ENCODE measurements at places on chromosomes 7 and 10.

GRCh38 chr7:87608431-87608830 is 7.7 kb upstream of the ABCB1 start:
- H3K4me1 ChIP-seq = no peaks in the 10 kb centered on the region
- no peak for DNase-seq
- H3K4me3 ChIP-seq = no peak overlapping the region
- H3K36me3 ChIP-seq = no peaks in the 10 kb centered on the region
- H3K27ac ChIP-seq = no peak overlapping the region

DNA sequence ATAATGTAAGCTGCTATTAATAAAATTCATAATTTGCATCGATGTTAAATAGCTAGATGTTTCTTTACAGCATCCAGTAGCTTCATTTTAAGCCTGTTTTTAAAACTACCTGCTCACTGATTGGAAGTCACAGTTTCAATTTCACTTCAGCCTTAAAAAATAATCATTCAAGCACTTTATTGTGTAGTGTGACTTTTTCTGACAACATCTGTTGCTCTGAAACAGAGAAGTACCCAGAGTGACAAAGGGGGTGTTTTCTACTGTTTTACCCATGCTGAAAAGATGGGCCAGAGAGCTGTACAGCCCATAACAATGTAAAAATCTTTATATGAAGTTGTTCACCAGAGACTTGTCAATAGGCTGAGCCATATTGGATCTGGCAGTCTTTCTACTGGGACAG is 437.2 kb downstream of the MDFIC start:
- no peaks in the 10 kb centered on the region for H3K27me3 ChIP-seq
- no peak overlapping the region for H3K4me3 ChIP-seq
- no peak for DNase-seq
- H3K27ac ChIP-seq = no peak overlapping the region

- no peaks in the 10 kb centered on the region for H3K27me3 ChIP-seq
- H3K27ac ChIP-seq = no peak overlapping the region
- no peaks in the 10 kb centered on the region for H3K4me1 ChIP-seq
- H3K4me3 ChIP-seq = no peak overlapping the region
Observed at GRCh38 chr10:74949034-74949832, 122.8 kb downstream of the KAT6B start.

DNA sequence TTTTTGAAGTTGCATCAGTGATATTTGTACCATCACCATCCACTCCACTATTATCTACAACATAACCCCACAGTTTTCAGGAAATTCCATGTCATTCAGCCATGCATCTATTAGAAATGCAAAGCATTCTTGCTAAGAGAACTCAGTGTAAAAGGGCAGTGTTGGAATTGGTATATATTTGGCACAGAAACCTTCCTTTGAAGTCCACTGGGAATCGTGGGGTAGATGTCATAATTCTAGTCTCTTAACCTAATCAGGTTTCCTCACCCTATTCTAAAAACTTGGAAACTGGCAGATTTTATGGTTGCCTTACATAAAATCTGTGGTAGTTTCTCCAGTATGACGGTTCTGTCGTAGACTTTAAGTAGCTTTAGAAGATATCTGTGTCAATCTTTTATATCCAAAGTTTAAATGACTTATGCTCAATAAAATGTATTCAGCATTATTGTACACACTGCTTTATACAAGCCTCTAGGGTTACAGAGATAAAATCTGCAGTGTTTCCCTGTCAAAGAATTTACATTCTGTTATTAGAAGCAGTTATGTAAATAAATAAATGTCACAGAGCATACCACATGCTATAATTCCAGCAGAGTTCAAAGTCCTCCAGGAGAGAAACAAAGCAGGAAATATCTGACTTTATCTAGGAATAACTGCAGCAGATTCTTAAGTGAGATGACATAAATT is 704.4 kb upstream of the CELF2 start:
- no peak overlapping the region for H3K27ac ChIP-seq
- no peaks in the 10 kb centered on the region for H3K36me3 ChIP-seq
- H3K4me1 ChIP-seq = no peaks in the 10 kb centered on the region
- H3K4me3 ChIP-seq = no peak overlapping the region

GRCh38 chr10:33164060-33164709 is 170.3 kb downstream of the NRP1 start:
- no peak overlapping the region for H3K4me3 ChIP-seq
- no peak overlapping the region for H3K27ac ChIP-seq
- no peaks in the 10 kb centered on the region for H3K27me3 ChIP-seq
- no peaks in the 10 kb centered on the region for H3K36me3 ChIP-seq
- peaks cover 3% of the 10 kb centered on the region for H3K4me1 ChIP-seq

DNA sequence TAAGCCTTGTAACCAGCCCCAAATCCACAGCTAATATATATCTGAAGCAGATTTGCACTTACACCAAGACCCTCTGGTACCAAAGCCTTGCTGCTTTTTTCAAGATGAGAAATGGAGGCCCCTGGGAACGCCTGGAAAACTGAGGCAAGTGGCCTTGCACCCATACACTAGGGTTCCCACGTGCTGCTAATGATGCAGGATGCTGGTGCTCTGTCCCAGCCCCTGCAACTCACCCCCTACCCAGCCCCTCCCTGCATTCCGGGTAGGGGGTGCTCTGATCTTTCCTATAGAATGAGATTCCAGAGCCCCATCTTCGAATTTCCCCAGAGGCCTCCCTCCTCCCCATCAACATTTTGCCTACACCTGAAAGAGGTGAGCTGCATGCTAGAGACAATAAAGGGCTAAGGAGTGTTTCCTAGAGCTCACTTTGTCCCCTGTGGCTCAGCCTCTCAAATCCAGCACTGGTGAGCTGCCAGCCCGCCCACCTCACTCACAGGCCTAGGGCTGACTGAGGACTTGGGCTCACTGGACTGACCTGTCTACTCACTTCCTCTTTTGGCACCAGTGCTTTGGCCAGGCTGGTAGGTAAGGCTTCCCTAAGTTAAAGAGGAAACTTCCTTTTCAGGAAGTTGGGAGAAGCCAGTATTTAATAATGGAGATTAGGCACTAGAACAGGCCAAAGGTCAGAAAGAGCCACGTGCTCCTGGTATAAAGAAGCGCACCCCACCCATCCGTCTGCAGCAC is 9.8 kb downstream of the RBP4 start:
- H3K27ac ChIP-seq = no peak overlapping the region
- H3K4me1 ChIP-seq = no peaks in the 10 kb centered on the region
- H3K27me3 ChIP-seq = no peaks in the 10 kb centered on the region
- H3K36me3 ChIP-seq = no peaks in the 10 kb centered on the region
- no peak overlapping the region for H3K4me3 ChIP-seq
- no peak for DNase-seq

- no peak for DNase-seq
- H3K36me3 ChIP-seq = no peaks in the 10 kb centered on the region
- H3K4me1 ChIP-seq = peaks cover 29% of the 10 kb centered on the region
- H3K4me3 ChIP-seq = peak overlapping the region; percentile 97
Observed at GRCh38 chr10:92291616-92291865, 574 bp downstream of the MARCHF5 start.

DNA sequence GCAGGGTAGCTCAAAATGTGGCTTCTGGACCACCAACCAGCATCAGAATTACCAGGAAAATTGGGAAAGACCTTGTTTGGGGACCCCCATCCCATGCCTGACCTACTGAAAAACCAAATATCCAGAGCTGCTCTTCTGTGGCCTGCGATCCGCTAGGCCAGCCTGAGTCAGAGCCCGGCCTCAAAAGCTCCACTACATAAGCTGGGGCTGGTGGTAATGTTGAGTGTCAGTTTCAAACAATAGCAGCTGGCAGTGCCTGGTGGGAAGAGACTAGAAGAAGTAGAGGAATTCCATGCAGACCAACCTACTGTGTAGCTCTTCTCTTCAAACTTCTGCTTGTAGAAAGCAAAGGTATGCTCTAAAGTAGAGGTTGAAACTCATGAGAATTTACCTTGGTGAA is 52.0 kb downstream of the KLRG2 start:
- no peak overlapping the region for H3K27ac ChIP-seq
- no peak overlapping the region for H3K4me3 ChIP-seq
- peaks cover 7% of the 10 kb centered on the region for H3K36me3 ChIP-seq
- peaks cover 8% of the 10 kb centered on the region for H3K4me1 ChIP-seq

- H3K4me3 ChIP-seq = no peak overlapping the region
- no peak for DNase-seq
- H3K36me3 ChIP-seq = no peaks in the 10 kb centered on the region
- H3K4me1 ChIP-seq = no peaks in the 10 kb centered on the region
- H3K27ac ChIP-seq = no peak overlapping the region
Observed at GRCh38 chr7:21086688-21087087, 300.0 kb upstream of the SP8 start.

GRCh38 chr10:25753776-25754175 is 180.3 kb upstream of the MYO3A start:
- H3K36me3 ChIP-seq = no peaks in the 10 kb centered on the region
- DNase-seq = no peak
- H3K4me3 ChIP-seq = no peak overlapping the region

DNA sequence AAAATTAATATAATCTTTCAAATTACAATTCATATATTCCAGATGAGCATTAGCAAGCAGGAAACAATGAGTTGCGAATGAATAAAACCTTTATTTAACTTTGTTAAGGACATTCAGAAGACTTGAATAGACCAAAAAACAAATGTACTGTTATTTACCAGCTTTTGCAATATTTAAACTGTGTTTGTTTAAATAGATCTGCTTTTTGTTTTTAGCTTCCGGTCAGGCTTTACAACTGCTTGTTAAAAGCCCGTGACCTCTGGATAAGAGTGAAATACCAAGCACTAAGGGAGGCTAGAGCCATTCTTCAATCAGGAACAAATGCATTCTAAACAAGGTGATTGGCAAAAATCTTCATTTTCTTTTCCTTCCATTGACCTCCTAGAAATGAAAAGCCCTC is 184.9 kb upstream of the GNAI1 start:
- H3K36me3 ChIP-seq = no peaks in the 10 kb centered on the region
- no peak overlapping the region for H3K27ac ChIP-seq
- no peaks in the 10 kb centered on the region for H3K4me1 ChIP-seq
- no peaks in the 10 kb centered on the region for H3K27me3 ChIP-seq
- H3K4me3 ChIP-seq = no peak overlapping the region

- no peaks in the 10 kb centered on the region for H3K27me3 ChIP-seq
- no peak for DNase-seq
- H3K4me3 ChIP-seq = no peak overlapping the region
- no peaks in the 10 kb centered on the region for H3K36me3 ChIP-seq
- H3K27ac ChIP-seq = no peak overlapping the region
- H3K4me1 ChIP-seq = peaks cover 7% of the 10 kb centered on the region
Observed at GRCh38 chr10:132064771-132065437, 842 bp upstream of the JAKMIP3 start.

GRCh38 chr10:60293581-60294175 is 96.0 kb downstream of the ANK3 start:
- H3K27ac ChIP-seq = no peak overlapping the region
- H3K36me3 ChIP-seq = no peaks in the 10 kb centered on the region
- no peaks in the 10 kb centered on the region for H3K4me1 ChIP-seq
- DNase-seq = no peak
- H3K4me3 ChIP-seq = no peak overlapping the region

DNA sequence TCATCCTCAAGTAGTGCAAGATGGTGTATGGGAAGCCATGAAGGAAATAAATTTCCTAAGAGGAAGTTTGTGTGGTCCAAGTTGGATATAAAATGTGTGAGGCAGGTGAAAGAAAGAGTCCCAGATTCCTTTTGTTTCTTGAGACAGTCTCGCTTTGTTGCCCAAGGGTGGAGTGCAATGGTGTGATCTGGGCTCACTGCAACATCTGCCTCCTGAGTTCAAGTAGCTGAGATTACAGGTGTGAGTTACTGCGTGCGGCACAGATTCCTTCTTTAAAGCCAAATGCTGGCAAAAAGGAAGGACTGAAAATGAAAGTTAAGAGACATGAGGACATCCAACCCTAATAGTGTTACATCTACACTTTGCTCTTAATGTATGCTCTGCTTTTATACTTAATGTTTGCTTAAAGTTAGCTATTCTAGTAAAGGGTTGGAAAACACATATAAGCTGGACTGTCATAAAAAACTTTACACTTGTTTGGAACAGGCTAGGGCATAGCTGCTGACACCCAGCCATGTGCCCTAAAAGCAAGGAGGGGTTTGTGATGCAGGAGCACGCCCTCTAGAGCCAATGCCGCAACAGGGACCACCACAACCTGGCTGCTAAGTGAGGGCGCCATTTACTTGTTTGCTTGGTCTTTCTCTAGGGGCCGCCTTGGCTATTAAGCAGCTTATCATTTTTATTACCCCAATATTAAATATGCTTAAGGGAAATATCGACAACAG is 34.5 kb downstream of the CLEC2L start:
- H3K27me3 ChIP-seq = no peaks in the 10 kb centered on the region
- DNase-seq = no peak
- no peaks in the 10 kb centered on the region for H3K36me3 ChIP-seq
- H3K27ac ChIP-seq = no peak overlapping the region
- no peaks in the 10 kb centered on the region for H3K4me1 ChIP-seq

GRCh38 chr7:70654979-70655378 is 477.0 kb upstream of the GALNT17 start:
- no peak for DNase-seq
- H3K4me3 ChIP-seq = no peak overlapping the region
- H3K27ac ChIP-seq = no peak overlapping the region
- H3K27me3 ChIP-seq = no peaks in the 10 kb centered on the region

- H3K36me3 ChIP-seq = no peaks in the 10 kb centered on the region
- no peak overlapping the region for H3K27ac ChIP-seq
- H3K27me3 ChIP-seq = no peaks in the 10 kb centered on the region
- no peak for DNase-seq
- no peaks in the 10 kb centered on the region for H3K4me1 ChIP-seq
Observed at GRCh38 chr7:18317941-18318340, 177.6 kb upstream of the HDAC9 start.

DNA sequence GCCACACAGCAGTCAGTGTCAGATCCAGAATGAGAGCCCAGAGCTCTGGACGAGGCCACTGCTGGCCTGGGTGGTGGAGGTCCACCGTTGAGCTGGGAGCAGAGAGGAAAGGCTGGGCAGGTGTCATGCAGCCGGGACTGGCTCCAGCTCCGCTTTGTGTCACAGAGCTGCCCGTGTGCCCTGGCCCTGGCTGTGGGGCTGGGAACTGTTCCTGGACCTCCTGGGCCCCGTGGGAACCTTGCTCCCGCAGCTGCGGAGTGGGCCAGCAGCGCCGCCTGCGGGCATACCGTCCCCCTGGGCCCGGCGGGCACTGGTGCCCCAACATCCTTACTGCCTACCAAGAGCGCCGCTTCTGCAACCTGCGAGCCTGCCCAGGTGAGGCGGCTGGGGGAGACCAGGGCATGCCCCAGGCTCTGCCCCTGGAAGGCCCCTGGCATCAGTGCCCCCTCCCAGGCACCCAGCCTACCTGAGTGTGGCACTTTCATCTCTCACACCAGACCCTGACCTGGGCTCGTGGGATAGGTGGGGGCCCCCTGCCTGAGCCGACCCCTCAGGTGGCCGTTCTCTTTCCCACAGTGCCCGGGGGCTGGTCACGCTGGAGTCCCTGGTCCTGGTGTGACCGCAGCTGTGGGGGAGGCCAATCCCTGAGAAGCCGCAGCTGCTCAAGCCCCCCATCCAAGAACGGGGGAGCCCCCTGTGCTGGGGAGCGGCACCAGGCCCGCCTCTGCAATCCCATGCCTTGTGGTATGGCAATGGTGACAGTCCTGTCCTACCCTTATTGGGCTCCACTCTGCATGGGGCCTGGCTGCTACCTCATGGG is 18.8 kb upstream of the ZNF862 start:
- no peaks in the 10 kb centered on the region for H3K4me1 ChIP-seq
- H3K27ac ChIP-seq = no peak overlapping the region
- H3K36me3 ChIP-seq = no peaks in the 10 kb centered on the region
- H3K27me3 ChIP-seq = no peaks in the 10 kb centered on the region
- DNase-seq = no peak

GRCh38 chr10:32687546-32687945 is 241.6 kb downstream of the CCDC7 start:
- no peak for DNase-seq
- H3K4me3 ChIP-seq = no peak overlapping the region
- no peaks in the 10 kb centered on the region for H3K4me1 ChIP-seq
- H3K36me3 ChIP-seq = no peaks in the 10 kb centered on the region
- no peaks in the 10 kb centered on the region for H3K27me3 ChIP-seq

All from CD4-positive, alpha-beta T cell (primary cell).